ENCODE measurements at places on chromosomes 11 and 22.

GRCh38 chr11:61298663-61299244 is 3.6 kb upstream of the VWCE start:
- DNase-seq, result no peak

GRCh38 chr11:26994631-26995095 is 751 bp downstream of the FIBIN start:
- no peak for DNase-seq

DNA sequence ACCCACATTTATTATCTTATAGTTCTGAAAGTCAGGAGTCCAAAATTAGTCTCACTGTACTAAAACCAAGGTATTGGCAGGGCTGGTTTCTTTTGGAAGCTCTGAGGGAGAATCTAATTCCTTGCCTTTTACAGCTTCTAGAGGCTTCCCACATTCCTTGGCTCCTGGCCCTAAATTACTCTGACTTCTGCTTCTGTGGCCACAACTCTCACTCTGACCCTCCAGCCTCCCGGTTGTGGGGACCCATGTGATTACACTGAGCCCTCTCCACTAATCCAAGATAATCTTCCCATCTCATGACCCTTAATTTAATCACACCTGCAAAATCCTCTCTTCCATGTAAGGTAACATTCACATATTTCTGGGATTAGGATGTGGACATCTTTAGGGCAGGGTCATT is 110.9 kb downstream of the ARL14EP start:
- no peak for DNase-seq

- DNase-seq, result no peak
These were observed 26.9 kb downstream of the DRD2 start for GRCh38 chr11:113448316-113448677.

GRCh38 chr11:9600644-9601036 is 27.2 kb downstream of the WEE1 start:
- DNase-seq, result no peak

- no peak for DNase-seq
These were observed 3.0 kb upstream of the PACSIN3 start for GRCh38 chr11:47189100-47189834.

DNA sequence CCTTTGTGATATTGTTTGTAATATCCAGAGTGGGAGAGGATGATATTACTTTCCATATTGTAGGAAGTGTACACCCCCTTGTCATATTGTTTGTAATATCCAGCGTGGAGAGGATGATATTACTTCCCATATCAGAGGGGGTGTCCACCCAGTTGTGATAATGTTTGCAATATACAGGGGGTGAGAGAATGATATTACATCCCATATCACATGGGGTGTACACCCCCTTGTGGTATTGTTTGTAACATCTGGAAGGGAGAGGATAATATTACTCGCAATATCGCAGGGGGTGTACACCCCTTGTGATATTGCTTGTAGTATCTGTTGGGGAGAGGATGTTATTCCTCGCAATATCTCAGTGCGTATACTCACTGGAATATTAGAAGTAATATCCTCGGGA is 61.5 kb downstream of the PRSS23 start:
- no peak for DNase-seq

- no peak for DNase-seq
These were observed 62.5 kb downstream of the SMIM38 start for GRCh38 chr11:69218271-69218682.

DNA sequence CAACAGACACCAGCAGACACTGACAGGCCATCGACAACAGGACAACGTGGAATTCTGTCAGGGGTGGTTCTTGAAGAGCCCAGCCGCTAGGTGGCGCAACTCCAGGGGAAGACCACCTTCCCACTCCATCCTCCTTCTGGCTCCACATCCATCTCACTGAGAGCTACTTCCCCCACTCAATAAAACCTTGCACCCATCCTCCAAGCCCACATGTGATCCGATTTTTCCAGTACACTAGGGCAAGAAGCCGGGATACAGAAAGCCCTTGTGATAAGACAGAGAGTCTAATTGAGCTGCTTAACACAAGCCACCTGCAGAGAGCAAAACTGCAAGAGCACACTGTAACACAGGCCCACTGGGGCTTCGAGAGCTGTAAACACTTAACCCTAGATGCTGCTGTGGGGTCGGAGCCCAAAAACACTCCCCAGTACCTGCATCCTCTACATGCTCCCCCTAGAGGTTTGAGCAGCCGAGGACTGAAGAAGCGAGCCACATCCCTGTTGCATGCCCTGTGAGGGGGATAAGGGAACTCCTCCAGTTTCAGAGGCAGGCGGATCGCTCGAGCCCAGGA is 11.5 kb upstream of the RAB39A start:
- DNase-seq, result no peak

DNA sequence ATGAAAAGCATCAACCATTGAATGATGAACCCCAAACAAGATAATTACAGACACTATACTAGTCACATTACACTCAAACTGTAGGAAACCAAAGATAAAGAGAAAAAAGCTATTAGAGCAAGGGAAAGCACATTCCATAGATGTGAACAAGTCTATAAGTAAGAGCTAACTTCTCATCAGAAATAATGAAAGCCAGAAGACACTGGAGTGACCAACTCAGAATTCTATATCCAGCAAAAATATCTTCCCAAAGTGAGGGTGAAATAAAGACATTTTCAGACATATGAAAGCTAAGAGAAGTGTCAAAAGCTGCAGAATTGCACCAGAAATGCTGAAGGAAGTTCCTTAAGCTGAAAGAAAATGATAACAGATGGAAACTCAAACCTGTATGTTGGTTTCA is 17.3 kb downstream of the FCHSD2 start:
- DNase-seq, result no peak

GRCh38 chr11:103690356-103690755 is 346.1 kb upstream of the DDI1 start:
- DNase-seq, result no peak

DNA sequence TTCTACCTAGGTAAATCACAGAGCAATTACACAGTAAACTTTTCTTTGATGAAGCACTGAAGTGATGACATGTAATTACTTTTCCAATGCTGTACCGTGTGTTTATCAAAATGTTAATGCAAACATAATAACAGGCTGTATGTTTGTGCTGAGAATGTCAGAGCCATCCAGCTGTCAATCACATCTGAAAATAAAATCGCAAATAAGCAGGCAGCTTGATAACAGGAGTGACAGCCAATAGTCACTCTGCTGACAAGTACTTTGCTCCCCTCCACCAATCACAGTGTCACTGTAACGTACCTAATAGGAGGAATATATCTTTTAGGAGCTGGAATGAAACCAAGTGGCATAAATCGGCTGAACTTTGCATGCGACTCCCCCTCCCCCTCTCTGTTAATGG is 119.7 kb downstream of the KIRREL3 start:
- DNase-seq, result no peak

DNA sequence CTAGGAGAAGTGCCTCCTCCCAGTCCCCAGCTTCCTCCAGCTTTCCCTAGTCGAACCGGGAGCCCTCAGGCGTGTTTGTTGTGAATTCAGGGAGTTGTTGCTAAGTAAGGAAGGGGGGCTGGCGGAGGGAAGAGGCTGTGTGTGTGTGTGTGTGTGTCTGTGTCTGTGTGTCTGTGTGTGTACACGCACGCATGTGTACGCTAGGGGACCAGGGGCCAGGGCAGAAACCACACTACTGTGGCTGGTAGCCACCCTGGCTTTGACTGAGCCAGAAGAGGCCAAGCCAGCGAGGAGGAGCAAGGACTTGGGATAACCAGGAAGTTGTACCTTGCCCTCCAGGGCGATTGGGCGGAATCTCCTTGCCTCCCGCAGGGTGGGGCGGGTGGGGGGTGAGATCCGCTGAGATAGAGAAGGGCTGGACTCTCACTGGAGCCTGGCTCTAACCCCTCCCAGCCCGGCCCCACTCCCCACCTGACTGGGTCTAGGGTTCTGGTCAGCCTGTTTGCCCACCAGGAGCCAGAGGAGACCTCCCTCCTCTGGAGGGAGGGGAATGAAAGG is 7.5 kb downstream of the BCL9L start:
- DNase-seq, result no peak

DNA sequence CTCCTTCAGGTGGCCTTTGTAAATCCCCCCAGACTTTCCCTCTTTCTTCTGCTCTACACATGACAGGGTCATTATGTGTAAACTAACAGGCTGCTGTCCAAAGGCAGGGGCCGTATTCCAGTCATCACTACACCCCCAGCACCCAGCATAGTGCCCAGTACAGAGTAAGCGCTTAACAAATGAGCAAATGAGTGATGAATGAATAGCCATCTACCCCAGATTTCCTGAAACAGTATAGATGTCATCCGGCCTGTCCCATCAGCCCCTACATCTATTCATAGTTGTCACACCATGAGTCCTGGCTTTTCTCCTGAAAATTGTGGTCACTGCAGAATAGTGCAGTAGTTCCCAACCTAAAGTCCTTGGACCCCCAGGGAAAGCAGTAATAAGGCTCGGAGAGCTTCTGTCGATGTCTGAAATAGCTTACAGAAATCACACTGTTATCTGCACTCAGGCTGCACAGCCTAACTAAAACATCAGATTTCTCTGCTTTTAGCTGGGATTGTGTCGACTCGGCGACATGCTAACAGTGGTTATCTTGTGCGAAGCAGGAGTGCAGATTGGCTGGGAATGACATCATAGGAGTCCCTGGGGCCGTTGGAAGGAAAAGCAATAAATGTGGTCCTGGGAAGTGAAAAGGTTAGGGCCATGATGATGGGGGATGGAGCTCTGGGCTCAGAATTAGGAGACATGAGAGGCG is 143.8 kb upstream of the NECTIN1 start:
- DNase-seq, result no peak

DNA sequence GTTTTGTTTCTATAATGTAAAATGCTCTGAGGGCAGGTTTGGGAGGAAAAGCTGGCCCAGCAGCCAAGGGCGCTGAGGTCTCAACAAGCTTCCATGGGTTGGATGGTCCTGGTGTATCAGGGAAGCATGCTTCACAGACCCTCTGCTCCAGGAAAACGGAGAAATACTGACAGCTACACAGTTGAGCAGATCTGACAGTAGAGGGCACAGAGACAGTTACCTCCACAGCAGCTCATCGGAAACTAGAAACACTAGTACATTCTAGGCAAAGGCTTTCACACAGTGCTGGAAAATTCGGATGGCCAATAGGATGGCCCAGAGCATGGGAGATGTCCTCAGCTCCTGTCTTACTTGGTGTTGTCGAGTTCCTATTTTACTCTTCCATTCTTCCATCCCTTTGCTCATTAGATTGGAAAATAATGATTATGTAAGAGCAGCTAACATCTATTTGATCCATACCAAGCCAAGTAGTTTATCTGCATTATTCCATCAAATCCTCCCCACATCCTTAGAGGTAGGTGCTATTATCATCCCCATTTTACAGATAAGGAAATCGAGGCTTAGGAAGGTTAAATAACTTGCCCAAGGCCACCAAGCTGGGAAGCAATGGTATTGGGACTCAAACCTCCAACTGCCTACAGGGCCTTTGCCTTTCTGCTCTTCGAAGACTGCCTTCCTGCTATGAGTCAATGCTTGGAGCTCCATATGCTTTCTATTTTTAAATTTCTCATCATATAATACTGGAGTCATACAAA is 28.3 kb downstream of the LMO2 start:
- no peak for DNase-seq

- no peak for DNase-seq
These were observed 59.4 kb downstream of the PPFIBP2 start for GRCh38 chr11:7573193-7573557.

DNA sequence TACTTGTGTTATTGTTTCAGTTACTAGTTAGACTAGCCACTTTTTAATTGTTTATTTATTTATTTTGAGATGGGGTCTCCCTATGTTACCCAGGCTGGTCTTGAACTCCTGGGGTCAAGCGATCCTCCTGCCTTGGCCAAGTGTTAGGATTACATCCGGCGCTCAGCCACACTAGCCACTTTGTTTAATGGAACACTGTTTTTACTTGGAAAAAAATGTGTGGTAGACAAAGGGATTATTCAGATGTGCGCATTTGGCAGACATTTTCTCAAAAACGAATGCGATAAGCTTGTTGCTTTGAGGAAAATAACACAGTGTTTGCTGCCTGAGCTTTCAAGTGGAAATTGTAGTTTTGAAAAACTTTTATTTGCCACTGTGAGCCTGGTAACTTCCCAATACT is 51.0 kb downstream of the CTNND1 start:
- no peak for DNase-seq

DNA sequence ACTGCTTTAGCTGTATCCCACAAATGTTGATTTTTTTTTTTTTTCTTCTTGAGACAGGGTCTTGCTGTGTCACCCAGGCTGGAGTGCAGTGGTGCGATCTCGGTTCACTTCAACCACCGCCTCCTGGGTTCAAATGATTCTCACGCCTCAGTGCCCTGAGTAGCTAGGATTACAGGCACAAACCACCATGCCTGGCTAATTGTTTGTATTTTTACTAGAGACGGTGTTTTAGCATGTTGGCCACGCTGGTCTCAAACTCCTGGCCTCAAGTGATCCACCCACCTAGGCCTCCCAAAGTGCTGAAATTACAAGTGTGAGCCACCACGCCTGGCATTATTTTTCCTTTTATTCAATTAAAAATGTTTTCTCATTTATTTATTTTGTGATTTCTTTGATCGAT is 55.9 kb downstream of the PDHX start:
- no peak for DNase-seq

DNA sequence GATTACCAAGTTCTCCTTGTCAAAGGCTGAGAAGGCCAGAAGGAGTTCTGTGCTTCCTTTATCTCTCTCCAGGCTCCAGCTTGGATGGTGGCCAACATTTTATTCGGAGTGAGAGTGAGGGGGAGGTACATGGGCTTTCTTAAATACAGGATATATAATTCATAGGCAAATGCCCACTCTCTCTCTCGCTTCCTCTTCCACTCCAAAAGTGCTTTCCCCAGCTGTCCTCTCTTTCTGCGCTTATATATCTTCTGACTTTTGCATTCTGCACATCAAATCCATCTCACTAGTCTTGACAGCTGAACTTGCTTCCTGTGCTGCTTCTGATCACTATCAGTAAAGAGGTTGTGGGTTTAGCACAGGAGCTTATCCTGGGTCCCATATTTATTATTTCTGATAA is 125.4 kb upstream of the ARHGAP20 start:
- no peak for DNase-seq

GRCh38 chr22:31377612-31378011 is 21.8 kb upstream of the DRG1 start:
- no peak for DNase-seq

DNA sequence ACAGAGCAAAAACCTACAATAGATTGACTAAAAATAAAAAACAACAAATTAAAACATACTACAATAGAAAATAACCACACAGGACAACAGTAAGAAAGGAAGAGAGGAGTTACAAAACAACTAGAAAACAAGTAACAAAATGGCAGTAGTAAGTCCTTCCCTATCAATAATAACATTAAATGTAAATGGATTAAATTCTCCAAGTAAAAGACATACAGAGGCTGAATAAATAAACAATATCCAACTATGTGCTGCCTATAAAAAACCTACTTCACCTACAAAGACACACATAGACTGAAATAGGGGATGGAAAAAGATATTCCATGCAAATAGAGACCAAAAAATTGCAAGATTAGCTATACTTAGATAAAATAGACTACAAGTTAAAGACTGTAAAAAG is 57.0 kb upstream of the RASSF10 start:
- no peak for DNase-seq

- DNase-seq, result no peak
These were observed 563.1 kb upstream of the ISX start for GRCh38 chr22:34502821-34503220.

GRCh38 chr11:31366795-31367194 is 2.7 kb downstream of the DCDC1 start:
- DNase-seq, result no peak

- no peak for DNase-seq
These were observed 8.2 kb upstream of the PARVG start for GRCh38 chr22:44172370-44173108.
